Fibroblast of lung (primary cell): ENCODE measurements at places on chromosomes 2 and 18. TPM values are rescaled to one million over a fixed set of nuclear protein-coding genes. Genes with fewer than 3 reads are reported as not detected.
A peak's percentile ranks its signal among the peaks of the same experiment; 100 is the strongest.

DNA sequence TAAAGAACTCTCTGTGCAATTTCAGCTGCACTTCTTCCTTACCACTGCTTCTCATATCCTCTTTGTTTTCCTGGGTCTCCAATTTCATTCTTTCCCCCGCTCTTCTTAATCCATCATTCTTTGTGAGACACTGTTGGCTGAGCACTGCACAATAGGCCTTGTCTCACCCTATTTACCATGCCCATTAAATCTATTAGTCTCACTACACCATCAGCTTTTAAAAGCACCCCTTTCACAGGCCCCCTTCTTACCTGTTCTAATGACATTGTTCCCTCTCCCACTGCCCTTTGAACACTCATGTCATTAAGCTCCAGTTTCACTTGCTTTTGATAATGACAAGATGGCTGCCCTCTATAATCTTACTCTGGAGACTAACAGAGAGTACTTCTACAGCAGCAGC lies 404.1 kb upstream of the ACVR2A start:
- DNase-seq, result no peak

- no peak for DNase-seq
Observed at GRCh38 chr2:63257473-63257872, 206.8 kb downstream of the OTX1 start.

- DNase-seq, result no peak
Observed at GRCh38 chr2:1619556-1619955, 124.8 kb downstream of the PXDN start.

- DNase-seq, result peak; percentile 73
Observed at GRCh38 chr18:24019641-24020331, 5.2 kb downstream of the TTC39C start.

- no peak for DNase-seq
Observed at GRCh38 chr18:55439056-55439455, 148.9 kb downstream of the TCF4 start.

DNA sequence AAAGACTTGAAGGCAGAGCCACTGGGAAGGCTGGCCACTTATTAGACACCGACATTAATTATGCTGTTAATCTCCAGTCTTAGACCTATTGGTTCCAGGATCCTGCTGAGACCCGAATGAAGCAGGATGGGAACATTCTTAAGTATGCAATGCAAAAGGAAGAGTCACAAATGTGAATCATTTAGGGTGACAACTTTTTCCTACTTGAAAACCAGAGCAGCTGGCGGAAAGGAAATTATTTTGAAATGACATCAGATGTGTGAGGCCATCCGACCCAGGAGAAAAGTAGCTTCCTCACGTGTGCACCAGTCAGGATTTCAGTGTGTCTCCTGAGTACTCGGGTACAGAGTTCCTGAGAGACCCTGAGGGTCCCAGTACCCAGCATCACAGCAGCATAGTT lies 222.9 kb upstream of the NCKAP5 start:
- DNase-seq, result peak; percentile 34

DNA sequence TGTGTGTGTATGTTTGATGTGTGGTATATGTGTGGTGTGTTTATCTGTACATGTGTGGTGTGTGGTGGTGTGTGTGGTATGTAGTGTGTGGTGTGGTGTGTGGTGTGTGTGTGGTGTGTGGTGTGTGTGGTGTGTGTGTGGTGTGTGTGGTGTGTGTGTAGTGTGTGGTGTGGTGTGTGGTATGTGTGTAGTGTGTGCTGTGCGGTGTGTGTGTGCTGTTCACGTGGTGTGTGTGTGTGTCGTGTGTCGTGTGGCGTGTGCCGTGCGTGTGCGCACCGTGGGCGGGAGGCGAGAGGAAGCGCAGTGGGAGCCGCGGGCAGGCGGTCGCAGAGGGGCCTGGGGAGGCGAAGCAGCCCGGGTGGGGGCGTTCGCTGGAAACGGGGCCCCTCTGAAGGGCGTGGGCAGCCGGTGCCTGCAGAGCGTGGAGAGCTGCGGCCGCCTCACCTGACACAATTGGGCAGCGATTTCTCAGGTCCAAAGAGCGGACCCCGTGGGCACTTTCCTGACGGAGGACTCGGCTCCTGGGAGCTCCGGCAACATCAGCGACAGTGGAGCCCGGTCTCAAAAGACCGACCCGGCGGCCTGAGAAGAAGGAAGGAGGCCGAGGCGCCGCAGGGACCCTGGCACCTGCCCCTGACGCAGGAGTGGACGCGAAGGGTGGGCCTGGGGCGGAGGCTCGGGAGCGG lies 741.1 kb upstream of the SALL3 start:
- no peak for DNase-seq

GRCh38 chr2:197759625-197760292 lies 25.4 kb downstream of the BOLL start:
- no peak for DNase-seq

DNA sequence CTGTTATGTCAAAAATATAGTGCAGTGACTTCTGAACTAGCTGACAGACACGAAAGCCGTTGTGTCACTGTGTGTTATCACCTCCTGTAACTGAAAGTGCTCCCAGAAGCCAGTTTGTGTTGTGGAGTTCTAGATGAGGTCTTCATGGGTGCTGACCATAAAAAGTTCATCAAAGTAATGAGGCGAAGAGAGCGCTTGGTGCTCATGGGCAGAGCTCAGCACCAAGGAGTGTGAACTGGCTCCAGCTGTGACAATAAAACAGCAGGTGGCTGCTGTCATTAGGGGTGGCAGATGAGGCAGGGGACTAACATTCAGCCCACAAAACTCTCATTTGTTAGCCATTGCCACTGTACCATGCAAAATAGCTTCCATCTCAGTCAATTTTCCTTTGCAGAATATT lies 151.1 kb downstream of the ZNF407 start:
- DNase-seq, result no peak

DNA sequence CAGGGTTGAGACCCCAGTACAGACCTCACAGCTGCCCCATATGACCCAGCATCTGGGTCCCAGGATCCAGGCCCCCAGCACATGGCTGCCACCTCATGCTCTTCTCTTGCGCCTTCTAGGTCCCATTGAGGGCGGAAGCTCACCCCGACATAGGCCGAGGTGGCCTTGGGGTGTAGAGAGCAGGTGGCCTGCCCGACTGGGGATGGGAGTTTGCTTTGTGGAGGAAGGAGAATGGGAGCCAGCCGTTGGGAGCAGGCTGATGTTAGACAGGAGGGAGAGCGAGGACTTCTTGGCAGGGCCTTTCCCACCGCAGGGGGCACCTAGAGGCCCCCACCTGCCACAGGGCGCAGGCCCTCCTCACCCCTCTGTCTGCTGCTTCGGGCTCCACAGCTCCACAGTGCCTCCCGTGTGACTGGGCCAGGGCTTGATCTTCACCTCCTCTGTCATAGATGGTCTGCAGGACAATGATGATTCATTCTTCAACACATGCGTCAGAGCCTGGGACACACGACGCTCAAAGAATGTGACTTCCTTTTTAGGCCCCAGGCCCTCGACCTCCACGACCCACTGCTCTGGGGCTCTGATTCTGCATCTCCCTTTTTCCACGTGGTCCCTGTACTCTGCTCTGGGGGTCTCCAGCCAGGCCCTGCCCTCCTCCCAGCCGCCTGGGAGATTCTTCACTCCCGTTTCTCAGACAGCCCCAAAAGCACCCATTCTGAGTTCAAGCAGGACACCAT lies 86.6 kb upstream of the ODC1 start:
- DNase-seq, result peak; percentile 56

DNA sequence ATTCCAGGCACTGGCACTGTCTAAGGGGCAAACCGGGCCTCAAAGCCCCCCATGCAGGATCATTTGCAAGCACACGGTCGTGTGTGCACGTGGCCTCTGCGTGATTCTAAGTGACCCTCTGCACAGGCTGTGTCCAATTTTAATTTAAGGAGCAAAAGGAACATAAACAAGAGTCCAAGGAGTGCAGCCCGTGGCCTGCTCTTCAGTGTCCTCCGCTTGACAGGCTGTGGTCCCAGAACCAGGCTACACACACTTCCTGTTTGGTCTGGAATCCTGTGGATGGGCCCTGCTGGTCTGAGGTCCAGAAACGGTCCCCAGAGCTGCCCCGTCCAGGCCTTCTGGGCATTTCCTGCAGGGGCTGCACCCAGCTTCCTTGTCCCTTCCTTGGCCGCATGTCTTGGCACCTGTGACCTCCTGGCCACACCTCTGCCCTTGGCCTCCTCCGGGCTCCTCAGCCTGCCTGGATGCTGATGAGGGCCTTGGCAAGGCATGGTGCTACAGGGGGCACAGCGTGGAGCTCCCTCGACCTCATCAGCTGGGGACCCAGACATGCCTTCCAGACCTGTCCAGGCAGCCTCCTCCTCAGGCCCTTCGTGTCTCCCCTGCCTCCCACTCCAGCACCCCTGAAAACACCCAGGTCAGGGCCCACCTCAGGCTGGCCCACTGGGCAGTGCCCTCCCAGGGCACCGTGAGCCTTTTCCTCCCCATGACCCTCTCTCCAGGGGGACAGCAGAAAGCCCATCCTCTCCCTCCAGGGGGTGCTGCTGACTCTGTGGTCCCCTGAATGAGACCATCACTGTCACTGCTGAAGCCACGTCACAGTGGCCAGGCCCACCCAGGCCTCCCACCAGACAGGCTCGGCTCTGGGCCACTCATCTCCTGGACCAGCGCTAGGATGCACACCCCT lies 136.4 kb upstream of the GPC1 start:
- no peak for DNase-seq

- DNase-seq, result peak; percentile 64
Observed at GRCh38 chr2:71129902-71130151, 202 bp downstream of the MCEE start.

DNA sequence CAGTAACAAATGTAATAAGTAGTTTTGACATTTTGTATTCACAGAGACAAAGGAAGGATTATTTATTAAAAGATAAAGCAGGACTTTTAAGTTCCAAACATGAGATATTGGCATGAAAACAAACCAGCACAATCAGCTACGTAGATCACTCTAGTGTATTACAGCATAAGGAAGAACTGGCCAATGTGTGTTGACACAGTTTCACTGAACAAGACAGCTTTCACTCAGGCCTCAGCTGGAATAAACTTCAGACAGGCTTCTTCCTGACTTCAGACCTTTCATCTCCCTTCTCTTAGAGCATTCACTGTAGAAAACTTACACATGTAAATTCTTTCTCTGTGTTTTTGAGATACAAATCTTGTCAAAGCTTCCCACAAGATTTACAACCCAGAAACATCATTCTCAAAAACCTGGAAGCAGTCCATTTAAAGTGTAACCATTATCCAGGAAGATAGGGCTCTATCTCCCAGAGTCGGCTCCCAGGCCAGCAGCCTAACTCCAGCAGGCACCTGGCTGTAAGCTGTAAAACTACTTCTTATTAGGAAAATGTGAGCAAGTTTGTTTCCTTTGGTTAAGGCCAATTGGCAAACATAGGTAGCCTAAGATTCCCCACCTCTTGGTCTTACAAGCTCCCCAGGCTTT lies 768.3 kb upstream of the CDH7 start:
- no peak for DNase-seq

GRCh38 chr2:184444217-184444616 lies 154.1 kb upstream of the ZNF804A start:
- DNase-seq, result no peak

DNA sequence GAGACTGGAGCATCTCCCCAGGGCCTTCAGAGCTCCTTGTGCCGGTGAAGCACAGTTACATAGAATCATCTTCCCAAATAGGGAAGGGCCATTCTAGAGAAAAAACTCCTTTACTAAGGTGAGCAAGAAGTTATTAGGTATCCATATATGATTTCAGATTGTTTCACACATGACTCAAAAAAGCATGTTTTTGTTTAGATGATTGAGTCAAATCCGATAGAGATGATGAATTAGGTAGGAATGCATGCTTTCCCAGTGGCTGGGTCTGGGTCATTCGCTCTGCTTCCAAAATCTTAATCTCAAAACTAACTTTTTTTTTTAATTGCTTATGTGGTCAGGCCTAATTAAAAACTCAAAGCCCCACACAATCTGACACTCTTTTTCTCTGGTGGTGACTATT lies 3.8 kb downstream of the NT5C1B start:
- no peak for DNase-seq

DNA sequence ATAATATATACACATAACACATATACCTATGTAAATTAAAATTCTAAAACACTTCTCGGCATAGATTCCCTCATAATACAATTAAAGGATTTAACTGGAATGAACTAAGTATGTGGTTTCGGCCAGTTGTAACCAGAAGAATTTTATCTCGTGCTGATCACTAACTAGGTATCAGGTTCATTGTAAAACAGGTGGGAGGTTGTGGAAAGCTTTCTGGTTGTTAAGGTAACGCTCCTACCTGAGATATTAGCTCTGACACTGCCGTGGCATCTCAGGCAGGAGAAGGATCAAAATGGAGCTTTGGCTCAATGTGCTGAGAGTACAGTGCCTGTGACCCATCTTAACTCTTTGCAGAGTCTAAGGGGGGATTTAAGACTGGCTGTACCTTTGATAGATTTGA lies 42.5 kb downstream of the SLC9A2 start:
- no peak for DNase-seq

- no peak for DNase-seq
Observed at GRCh38 chr2:239688840-239689239, 288.0 kb upstream of the HDAC4 start.

SERPINB10 gene
- total RNA-seq, result not detected in 2 replicates

HAAO gene
- total RNA-seq, result 2.8 and 4.1 TPM in 2 replicates

GKN2 gene
- total RNA-seq, result not detected in 2 replicates

COMMD1 gene
- total RNA-seq, result 36.0 and 38.6 TPM in 2 replicates

IL1R2 gene
- total RNA-seq, result 0.17 and 1.0 TPM in 2 replicates

MBD2 gene
- total RNA-seq, result 17.2 and 43.8 TPM in 2 replicates

SLC23A3 gene
- total RNA-seq, result 1.8 and 2.5 TPM in 2 replicates

C2orf66 gene
- 0.17 and 0.26 TPM in 2 replicates for total RNA-seq

CLIP4 gene
- 123 and 127 TPM in 2 replicates for total RNA-seq

SP9 gene
- not detected in 2 replicates for total RNA-seq
